CD4-positive, alpha-beta memory T cell (primary cell): ENCODE measurements at places on chromosomes 16 and 17.

DNA sequence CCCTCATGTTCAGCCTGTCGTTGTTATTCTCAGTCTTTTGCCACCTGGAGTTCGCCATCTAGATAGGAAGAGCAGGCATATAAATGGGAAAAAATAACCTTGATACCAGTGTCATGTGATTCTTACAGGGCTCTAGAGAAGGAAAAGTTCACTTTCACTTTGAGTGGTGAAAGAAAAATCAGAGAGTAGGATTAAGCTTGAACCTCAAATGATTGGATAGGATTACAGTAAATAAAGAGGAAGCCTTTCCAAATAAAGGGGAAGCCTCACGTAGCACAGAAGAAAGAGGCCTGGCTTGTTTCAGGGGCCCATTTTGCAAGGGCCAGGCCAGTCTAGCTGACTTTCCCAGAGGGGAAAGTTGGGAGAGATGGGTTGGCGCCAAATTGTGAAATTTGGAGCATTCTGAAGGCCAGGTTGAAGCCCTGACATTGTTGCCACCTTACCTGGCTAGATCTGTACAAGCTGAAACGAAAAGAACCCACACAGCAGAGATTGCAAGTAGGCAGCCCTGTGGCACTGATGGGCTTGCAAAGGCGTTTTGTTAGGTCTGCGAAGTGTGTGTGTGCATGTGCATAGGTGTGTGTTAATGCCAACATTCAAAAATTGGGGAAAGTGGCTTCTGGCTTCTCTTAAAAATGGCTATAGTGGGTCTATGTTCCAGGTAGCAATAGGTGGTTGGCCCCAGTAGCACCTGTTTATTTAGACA, 38.8 kb downstream of the TMC6 start:
- DNase-seq = no peak

DNA sequence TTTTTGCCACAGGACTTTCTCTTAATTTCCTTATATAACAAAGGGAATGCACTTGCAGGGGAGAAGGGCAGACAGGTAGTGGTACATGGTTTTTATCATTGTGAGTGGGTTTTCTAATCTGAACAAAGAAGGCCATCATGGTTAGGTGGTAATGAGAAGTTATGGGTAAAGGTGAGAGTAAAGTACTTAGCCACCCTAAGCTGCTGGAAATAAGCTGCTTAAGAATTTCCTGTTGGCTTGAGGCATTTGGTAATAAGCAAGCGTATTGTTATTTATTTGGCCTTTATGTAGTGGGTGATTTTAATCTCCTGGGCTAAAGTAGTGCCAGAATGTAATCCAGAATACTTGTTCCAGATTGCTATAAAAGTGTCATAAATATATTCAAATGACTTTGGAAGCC, 27.1 kb downstream of the TAC4 start:
- no peak for DNase-seq

- no peak for DNase-seq
These were observed 179.2 kb upstream of the CDH11 start for GRCh38 chr16:65301029-65301428.

DNA sequence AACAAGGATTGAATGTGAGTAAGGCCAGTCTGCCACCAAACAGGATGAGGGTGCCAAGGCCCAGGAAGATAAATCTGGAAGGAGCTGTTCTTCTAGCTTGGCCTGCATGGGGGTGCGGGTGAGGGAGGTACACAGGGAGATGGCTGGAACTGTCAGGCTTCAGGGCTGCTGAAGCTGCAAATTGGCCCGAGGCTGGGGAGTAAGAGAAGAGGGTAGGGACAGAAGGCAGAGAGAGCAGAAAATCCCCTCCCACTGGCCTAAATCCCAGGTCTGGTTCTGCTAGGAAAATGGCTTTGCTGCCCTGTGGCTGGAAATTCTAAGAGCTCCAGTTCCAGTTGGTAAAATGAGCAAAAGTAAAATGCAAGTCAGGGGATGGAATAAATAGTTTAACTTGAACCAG, 87.9 kb downstream of the CCDC182 start:
- DNase-seq = no peak

- no peak for DNase-seq
These were observed 2.8 kb downstream of the VAT1 start for GRCh38 chr17:43019418-43019817.

GRCh38 chr16:89166696-89167424, 4.7 kb upstream of the CDH15 start:
- no peak for DNase-seq

DNA sequence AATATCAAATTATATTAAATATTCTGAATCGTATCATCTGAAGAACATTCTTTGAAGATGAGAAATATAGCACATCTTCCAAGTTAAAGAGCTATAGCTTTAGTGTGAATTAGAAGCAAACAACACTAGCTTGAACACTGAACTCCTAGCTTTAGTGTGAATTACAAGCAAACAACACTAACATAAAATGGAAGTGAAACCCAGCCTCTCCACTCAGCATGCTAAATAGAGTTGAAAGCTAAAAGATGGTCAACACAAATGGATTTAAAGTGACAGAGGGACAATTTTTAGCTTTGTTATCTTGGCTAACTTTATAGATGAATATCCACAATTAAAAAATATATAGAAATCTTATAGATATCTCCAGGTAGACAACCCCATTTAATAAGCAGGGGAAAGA, 4.5 kb upstream of the KIF2B start:
- DNase-seq = no peak

DNA sequence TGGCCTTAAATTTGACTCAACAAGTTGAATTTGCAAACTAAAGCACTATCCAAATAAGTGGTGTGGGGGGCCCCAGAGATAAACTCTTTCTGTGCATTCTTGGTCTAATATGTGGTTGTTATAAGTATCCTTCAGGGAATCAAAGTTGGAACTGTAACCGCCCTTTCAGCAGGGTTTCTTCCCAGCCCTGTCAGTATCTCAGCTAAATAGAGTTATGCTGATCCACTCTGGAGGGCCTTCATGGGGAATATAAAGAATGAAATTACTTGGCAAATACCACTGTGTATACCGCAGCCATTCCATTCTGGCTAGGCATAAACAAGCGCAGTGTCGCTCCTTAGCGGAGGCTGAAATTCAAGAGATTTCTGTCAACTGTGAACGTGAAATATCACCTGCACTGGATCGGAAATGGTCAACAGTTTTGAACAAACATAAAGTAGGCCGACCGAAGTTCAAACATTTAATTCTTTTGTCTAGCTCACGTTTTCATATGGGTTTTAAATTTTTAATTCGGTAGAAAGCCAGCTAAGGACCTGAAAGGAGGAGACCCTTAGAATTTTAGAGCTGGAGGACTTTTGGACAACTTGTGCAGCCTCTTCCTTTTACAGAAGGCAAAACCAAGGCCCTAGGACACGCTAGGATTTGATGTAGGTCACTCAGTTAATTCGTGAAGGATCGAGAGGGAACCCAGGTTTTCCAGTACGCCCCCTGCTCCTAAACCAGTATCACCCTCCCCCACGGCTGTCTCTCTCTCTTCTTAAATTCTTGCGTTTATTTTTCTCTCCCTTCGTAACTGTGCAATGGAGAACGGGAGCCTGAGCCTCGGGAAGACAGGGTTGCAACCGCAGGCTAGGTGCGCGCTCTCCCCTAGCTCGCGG, 74.7 kb downstream of the CHD9 start:
- no peak for DNase-seq

- DNase-seq = peak; percentile 54
These were observed at the start of gene CORO6 for GRCh38 chr17:29622337-29623282. CORO6 (minus strand) TSS chr17:29622912; CDS start chr17:29621421, 1,491 bp downstream.

GRCh38 chr17:5019475-5019956, 15.7 kb downstream of the SLC52A1 start:
- peak; percentile 23 for DNase-seq

GRCh38 chr17:44832805-44833204, 2.7 kb upstream of the GJC1 start:
- no peak for DNase-seq

GRCh38 chr17:81084680-81085419, 49.9 kb downstream of the BAIAP2 start:
- DNase-seq = no peak

- no peak for DNase-seq
These were observed 12.4 kb upstream of the HEATR6 start for GRCh38 chr17:60091109-60091508.

DNA sequence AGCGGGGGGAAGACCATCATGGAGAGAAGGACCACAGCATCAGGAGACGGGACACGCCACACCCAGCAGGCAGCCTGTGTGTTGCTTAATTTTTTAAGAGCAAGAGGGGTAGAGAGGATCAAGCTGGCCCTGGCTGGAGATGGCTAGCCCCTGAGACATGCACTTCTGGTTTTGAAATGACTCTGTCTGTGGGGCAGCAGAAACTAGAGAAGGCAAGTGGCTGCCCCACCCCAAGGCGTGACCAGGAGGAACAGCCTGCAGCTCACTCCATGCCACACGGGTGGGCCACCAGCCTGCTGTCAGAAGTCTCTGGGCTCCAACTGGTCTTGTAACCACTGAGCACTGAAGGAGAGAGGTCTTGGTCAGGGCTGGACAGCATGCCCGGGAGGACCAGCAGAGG, 75.5 kb downstream of the SOCS1 start:
- no peak for DNase-seq

DNA sequence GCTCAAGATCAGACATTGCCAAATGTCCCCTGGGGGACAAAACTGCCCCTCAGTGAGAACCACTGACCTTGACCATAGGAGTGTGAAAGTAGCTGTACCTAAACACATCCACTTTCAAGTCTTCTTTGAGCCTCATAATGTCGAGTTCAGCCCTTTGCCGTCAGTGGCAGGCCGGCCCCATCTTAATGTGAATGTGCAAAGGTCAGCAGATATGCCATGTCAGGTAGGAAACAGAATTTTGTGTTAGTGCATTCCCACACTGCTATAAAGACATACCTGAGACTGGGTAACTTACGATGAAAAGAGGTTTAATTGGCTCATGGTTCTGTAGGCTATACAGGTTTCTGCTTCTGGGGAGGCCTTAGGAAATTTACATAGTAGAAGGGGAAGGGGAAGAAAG, 95.1 kb upstream of the PIRT start:
- no peak for DNase-seq

GRCh38 chr16:15701975-15702970, 52.2 kb downstream of the NDE1 start:
- DNase-seq = no peak

GRCh38 chr16:9049241-9049640, 42.2 kb upstream of the HAPSTR1 start:
- DNase-seq = no peak

GRCh38 chr17:6574687-6575595, 18.6 kb upstream of the PITPNM3 start:
- DNase-seq = no peak

- peak; percentile 58 for DNase-seq
These were observed 23.8 kb downstream of the SNX11 start for GRCh38 chr17:48131216-48131824.

DNA sequence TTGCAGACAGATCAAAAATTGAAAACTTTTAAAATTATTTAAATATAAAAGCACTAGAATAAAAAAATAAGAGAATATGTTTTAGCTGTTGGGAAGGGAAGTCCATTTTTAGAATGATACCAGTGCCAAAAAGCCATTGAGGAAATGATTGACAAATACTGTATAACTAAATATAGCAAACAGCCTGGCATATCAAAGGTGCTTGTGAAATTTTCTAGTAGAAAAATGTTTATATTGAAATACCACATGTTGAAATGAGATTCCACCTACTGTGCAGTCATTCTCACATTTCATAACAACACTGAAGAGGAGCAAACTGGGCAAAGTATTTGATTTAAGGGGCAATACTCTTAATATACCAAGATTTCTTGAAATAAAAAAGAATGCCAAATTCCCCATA, 183.5 kb downstream of the PHKB start:
- no peak for DNase-seq

DNA sequence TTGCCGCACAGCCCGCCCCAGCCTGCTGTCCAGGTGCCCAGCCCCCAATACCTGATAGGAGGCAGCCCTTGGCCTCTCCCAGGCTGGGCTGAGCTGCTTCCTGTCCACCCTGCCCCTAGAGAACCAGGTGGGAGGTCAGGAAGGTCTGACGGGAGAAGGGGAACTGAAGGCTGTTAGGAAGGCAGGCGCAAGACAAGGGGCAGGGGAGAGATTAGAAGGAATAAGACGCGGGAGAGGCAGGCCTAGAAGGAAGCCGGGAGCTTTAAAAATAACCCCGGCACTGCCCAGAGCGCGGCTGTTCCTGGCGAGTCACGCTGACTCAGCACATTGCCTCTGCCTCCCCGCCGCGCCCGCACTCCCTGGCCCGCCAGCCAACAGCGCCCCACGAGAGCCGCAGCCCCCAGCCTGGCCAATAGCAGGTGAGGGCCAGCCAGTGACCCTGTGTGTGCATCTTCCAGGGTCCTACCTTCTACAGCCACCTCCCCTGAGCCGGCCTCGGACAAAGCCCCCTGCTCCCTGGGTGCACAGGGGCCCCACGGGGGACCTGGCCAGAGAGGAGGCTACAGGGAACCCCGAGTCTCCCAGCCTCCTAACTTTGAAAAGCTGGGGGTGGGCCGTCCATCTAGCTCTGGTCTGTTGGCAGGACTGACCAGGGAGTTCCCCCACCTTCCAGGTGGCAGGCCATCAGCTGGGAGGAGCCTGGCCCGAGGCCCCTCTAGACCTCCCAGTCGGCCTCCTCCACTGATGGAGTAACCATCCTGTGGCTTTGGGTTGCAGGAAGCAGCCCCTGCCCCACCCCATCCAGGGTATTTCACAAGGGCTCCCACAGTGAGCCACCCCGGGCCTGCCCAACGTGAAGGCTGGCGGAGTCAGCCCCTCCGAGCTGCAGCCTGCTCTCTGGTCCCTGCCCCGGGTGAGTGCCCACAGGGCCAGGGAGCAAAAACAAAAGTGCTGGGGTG, 4.0 kb downstream of the MAFG start:
- no peak for DNase-seq
